Stomach (tissue), 19 donors: ENCODE measurements at places on chromosomes 5 and 9. TPM values are rescaled to one million over a fixed set of nuclear protein-coding genes. Genes with fewer than 3 reads are reported as not detected.

DNA sequence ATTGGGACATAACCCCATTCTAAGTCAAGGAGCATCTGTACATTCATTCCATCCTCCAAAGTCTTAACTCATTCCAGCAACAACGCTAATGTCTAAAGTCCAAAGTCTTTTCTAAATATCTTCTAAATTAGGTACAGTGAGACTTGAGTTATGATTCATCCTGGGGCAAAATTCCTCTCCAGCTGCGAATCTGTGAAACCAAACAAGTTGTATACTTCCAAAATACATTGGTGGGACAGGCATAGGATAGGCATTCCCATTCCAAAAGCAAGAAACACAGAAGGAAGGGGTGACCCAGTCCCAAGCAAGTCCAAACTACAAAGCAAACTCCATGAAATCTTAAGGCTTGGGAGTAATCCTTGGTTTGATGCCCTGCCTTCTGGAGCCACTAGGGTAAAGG is 97.6 kb upstream of the FANCC start:
- no peak for DNase-seq

DNA sequence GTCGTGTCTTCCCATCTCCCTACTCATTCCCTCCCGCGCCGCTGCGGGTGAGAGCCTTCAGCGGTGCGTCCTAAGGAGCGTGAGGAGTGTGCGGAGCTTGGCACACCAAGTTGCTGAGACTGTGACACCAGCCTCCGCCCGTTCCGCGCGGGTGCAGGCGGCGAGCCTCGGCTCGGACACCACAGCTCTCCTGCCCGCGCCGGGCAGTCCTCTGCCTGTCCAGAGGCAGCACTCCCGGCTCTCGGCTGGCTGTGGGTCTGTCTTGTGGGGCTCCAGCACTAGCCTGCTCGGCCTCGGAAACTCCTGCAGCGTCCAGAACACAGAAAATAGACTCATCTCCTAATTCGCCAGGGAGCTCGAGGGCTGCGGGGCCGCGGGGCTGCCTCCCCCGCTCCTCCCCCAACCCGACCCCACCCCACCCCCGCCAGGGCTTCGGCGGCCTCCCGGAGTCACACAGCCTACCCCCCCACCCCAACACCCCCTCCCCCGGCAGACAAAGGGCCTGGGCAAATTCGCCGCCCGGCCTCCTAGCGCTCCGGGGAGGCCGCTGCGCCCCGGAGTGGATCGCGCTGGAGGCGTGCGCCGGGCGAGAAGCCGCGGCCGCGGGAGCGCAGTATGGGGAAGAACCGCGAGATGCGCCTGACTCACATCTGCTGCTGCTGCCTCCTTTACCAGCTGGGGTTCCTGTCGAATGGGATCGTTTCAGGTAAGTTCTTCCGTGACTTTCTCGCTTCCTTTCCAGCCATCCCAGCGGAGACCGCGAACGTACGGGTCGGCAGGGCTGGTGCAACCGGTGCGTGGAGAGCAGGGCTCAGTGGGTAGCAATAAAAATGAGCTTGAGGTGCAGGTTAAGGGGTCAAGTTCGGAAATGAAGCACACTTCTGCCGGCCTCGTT is at the start of gene ADAMTS19:
ADAMTS19 (plus strand) TSS at position 522 of the 895 bp plus-strand sequence; CDS start at position 616, 94 bp downstream.
- no peak for DNase-seq

DNA sequence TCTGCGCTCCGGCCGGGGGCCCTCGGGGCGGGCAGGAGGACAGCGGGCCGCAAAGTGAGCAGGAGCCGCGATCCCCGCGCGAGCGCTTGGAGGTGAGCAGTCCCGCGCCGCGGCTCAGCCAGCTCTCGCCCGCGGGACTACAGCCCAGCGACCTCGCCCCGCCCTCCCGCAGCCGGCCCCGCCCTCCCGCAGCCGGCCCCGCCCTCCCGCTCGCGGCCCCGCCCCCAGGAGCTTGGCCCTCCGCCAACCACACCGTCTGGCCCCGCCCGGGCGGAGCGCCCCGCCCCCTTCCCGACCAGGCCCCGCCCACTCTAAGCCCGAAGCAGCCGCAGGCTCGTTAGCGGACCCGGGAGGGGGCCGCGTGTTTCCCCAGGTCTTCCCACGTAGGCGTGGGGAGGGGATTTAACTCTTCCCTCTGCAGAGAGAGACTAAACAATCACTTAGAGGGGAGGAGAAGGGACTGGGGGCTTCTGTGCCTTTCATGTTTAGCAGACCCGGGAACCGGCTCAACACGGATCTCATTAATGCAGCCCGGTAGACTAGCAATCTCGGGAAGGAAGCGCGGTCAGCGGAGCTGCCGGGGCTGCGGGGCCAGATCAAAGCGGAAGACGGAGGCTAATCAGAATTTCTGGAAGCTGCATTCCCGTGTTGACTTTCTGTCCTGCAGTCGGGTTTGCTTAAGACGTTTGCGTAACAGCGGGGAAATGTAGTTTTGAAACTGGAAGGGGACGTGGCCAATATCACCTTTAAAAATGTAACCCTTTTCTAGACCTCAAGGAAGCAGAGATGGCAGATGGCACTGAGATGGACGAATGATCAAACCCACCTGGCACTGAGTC is at the start of gene MYO10:
MYO10 (minus strand) TSS at position 139 of the 839 bp plus-strand sequence. CDS start 480 bp downstream, outside the sequence.
- DNase-seq = peak; percentile 87

Gene FOXD4L6
- total RNA-seq = not detected

Gene CCL21
- total RNA-seq = 36.7 TPM

Gene HRH2
- total RNA-seq = 31.6 TPM
